Activated T-cell treated with anti-CD3 and anti-CD28 coated beads, Interleukin-2, amount 50 U/mL, for 72 hours (primary cell): ENCODE measurements at places on chromosomes 4 and X. TPM values are rescaled to one million over a fixed set of nuclear protein-coding genes. Genes with fewer than 3 reads are reported as not detected.

The TRIM61 gene
- 1.8 TPM for total RNA-seq

The NEUROG2 gene
- total RNA-seq: 0.23 TPM

The C4orf50 gene
- 0.14 TPM for total RNA-seq

The MAGEA4 gene
- not detected for total RNA-seq

The NLGN3 gene
- total RNA-seq: 2.9 TPM

The PWWP3B gene
- total RNA-seq: not detected

The SH3RF1 gene
- 0.26 TPM for total RNA-seq

The MAGIX gene
- 0.93 TPM for total RNA-seq

The SLC4A4 gene
- total RNA-seq: 0.26 TPM

The ERCC6L gene
- 6.5 TPM for total RNA-seq

The XAGE1A gene
- total RNA-seq: not detected

The CDKL2 gene
- total RNA-seq: 1.3 TPM
